ENCODE measurements at places on chromosomes 5 and 9.
A peak's percentile ranks its signal among the peaks of the same experiment; 100 is the strongest.

DNA sequence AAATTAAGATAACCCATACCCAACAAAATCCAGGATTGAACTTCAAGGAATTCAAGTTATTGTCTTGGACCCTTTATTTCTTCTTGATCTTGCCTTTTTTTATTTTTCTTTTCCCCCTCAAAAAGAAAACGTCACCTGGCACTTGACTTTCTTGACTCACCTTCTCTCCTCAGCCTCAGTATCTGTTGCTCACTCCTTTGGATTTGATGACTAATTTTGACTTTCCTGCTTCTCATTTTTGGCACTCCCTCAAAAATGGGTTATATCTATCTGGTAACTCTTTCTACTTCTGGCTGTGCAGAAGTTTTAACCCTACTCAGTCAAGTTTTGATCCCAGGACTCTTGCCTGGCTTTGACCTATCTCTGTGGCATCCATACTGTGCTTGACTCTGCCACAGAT is 66.6 kb upstream of the SPATA31D4 start:
- peak; percentile 80 for DNase-seq

DNA sequence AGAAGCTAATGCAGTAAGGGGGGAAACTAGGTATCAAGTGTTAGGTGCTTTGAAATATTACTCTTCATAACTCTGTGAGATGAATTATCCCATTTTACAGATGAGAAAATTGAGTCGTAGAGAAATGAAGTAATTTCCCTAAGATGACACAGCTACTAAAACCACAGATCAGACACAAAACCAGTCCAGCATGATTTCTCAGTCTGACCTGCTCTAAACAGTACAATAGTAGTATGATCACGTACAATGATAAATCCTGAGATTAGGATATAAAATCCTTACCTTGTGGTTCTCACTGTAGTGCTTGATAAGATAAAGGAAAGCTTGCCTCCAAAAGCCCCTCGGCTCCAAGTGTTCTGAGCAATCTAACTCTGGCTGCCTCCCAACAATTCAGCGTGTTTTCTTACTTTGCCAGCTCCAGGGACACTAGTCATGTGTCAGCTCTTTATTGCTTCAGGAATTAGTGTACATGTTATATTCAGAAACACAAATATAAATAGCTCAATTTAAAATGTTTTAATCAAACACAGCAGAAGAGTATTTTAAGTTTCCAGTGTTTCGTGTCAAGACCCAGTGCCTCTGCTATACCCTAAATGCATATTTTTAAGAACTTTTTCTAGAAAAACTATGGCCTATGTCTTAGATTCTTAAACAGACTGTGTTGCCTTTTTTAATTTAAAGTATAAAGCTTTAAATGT is 243.6 kb downstream of the DENND1A start:
- peak; percentile 44 for DNase-seq

GRCh38 chr9:135288054-135288453 is 191.5 kb upstream of the PPP1R26 start:
- DNase-seq: no peak

- DNase-seq: no peak
Measured at GRCh38 chr5:28831042-28831441, 1792.7 kb upstream of the CDH9 start.

GRCh38 chr5:178538741-178539229 is 51.4 kb downstream of the COL23A1 start:
- no peak for DNase-seq

DNA sequence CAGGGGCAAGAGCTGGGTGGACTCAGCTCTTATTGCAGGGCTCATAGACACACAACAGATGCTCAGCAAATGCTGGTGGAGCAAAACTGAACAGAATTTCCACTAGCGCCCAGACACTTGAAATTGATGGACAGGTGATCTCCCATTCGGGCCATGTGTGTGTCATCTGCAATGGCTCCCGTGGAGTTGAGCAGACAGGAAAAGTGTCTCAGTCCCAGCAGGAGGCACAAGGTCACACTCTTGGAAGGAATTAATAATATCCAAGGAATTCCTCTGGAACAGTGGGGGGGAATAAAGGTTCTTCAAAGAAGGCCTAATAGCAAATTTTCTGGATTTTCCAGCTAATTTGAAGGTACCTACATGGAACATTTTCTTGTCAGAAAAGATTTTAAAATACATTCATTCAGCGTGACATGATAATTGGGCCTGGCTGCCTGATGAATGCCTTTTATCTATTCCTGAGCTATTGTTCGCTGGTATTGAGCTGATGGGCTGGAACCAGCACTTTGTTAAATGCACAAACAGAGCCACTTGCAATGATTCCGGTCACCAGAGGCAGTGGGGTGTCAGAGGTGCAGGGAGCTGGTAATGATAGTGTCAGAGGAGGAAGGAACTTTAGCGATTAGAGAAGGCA is 31.5 kb upstream of the ALDH1B1 start:
- DNase-seq: no peak

DNA sequence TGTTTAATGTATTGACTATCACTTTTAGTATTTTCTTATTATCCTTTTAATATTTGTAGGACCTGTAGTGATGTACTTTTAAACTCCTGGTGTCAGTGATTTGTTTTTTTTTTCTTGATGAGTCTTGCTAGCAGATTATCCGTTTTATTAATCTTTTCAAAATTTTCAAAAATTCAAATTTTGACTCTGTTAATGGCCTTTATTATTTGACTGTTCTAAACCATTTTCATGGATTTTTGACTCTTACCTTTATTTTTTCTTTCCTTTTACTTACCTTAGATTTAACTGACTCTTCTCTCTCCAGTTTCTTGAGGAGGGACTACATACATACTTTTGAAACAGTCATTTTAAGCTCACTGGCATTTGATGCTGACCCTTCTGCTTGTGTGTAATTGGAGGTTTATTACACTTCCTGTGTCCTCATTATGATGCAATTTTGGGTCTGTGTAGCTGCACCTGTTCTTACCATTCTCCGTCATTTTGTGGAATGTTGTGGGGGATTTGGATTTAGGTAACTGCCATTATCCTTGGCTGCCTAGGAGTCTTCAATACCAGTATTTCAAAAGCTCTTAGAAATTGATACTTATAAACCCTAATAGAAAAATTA is 32.0 kb upstream of the EXOC3 start:
- DNase-seq: no peak

- no peak for DNase-seq
Measured at GRCh38 chr5:53368966-53369605, 111.3 kb upstream of the FST start.

- no peak for DNase-seq
Measured at GRCh38 chr5:73856997-73857396, 231.0 kb downstream of the ARHGEF28 start.

- DNase-seq: no peak
Measured at GRCh38 chr5:121029536-121030245, 565.6 kb downstream of the PRR16 start.

DNA sequence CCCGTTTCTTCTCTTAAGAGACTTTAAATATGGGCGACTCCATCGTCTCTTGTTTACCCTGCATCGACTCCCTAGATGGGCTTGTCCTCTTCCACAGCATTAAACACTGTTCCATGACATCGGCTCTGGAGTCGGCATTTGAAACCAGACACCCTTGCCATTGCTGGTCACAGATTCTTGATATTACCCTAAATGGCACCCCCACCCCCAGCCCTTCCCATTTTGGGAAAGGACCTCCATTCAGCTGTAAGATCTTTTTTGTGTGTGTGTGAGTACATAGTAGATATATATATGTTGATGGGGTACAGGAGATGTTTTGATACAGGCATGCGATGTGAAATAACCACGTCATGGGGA is 51.1 kb upstream of the SH3PXD2B start:
- DNase-seq: no peak

GRCh38 chr5:55927861-55928655 is 66.7 kb downstream of the IL6ST start:
- no peak for DNase-seq

GRCh38 chr9:135448663-135449100 is 30.9 kb upstream of the PPP1R26 start:
- DNase-seq: no peak

- DNase-seq: peak; percentile 66
Measured at GRCh38 chr9:135971892-135972291, 10.7 kb upstream of the UBAC1 start.

DNA sequence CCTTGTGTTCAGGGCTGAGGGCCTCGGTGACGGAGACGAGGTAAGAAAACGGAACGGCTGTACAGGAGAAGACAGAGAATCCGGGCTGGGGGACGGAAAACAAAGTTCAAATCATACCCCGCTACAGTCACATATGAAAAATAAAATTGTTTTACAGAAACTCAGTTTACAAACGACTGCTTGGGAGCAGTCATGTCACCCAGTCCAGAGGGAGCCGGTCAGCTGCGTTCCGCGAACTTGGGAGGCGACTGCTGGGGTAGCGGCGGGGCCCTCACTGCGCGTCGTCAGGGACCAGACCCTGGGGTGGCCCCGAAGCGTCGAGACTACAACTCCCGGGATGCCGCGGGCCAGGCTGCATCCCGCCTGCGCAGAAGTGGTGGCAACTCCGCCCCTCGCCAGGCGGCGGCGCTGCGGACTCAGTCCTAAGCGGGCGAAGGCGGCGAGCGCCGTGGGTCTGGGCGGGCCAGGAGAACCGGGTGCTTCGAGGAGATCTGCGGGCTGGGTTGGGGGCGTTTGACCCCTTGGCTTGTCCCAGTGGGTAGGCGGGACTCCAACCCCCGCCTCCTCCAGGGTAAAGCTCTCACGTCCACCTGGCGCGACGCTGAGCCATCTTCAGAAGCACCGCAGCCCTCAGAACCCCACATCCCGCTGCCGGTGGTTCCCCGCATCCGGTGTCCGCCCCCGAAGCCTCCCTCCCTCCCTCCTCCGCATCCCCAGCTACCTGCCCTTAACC is 4.0 kb downstream of the SIT1 start:
- peak; percentile 60 for DNase-seq

DNA sequence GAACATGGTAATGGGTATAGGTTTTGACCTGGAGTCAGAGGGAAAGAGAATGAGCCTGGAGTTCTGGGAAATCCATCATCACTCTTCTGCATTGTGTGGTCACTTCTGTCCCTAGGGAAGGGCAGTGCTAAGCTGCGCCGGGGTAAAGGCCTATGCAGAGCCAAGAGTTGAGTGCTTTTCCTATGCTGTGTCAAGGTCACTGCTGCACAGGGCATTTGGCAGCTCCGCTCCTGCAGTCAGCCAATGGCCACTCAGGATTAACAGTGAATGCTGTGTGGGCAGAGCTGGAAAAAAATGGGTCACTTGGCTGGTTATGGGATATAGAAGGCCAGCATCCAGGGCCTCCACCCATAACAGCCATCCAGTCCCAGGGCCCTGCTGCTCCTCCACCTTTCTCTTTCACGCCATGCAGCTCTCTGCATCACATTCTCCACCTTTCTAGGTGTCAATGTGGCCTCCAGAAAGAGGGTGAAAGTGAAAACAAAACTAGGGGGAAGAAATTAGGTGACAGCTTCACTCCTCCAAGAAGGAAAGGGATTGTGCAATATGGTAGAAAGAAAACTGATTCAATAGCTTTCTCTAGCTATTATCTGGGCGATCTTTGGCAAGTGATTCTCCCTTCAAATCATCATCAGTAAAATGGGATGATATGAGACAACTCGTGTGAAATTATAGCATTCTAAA is 279.3 kb upstream of the ANKRD55 start:
- DNase-seq: no peak

DNA sequence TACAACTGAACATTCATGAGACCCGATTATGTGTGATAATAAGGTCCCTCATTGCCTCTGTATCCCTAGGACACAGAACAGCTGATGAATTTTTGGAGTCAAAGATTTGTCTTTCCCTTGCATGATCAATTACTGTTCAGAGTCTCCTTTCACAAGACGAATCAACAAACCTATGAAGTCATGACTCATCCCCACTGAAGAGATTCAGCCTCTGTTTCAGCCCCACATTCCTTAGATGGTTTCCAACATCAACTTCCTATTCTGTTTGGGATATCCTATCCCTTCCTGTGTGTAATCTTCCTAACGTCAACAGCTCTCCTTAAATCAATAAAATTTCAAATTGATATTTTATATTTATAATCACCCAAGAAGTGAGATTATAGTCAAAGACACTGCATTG is 199.0 kb downstream of the DNAH5 start:
- peak; percentile 50 for DNase-seq

DNA sequence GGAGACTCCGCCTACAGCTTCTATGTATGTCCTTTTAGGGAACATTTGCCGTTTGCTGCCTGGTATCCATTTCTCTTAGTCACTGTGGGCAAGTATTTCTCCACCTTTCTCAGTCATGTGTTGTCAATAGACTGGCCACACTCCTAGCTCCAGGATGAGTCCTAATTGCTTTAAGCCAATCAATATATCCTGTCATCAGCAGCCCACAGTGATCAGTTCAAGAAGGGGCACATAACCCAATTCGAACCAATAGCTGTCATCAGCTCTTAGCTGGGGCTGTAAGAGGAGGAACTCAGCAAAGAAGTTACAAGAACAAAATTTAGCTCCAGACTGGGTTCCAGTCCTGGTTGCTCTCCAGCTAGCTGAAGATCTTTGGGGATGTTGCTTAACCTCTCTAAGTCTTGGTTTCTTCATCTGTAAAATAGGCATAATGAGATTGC is 70.7 kb upstream of the MAN2A1 start:
- DNase-seq: peak; percentile 30

DNA sequence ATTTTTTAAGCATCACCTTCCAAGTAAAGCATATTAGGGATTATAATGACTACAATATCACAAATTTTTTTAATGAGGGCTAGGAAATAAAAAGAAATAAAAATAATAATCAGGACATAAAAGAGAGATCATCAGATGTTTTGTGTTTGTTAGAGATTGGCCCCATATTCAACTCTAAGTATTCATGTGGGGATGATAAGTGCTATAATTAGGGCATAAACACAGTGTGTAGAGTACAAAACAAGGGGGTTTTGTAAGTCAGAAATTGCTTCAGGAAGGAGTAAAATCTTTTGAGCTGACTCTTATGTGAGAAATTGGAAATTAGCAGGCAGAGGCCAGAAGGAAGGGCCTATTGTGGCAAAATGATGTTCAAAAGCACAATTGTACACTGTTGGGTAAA is 127.3 kb downstream of the STARD4 start:
- DNase-seq: no peak

- no peak for DNase-seq
Measured at GRCh38 chr5:138539791-138540190, 3.2 kb downstream of the ETF1 start.

DNA sequence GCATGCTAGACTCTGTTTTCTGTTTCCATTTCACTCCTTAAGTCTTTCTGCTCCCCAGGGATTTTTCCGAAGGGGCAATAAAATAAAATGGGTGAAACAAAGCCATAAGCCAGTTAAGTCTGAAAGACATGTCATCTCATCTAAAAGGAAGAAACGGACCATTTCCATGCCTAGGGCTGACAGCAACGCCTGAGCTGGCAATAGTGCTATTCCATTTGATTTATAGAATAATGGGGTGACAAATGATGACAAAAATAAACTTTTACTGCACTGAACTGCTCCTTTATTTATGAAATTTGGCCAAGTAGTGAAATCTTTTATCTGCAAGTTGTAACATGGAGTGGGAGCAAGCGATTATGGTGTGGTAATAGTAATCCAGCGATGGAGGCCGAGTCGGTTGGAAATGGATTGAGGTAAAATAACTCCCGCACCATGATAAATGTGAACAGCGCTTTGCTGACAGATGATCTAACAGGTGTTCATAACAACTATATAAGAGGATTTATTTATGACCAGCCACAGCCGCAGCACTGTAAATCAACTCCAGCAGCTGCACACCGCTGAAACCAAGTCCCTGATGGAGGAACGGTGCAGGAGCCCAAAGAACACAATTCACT is 219.8 kb upstream of the TBCA start:
- no peak for DNase-seq

All from foreskin keratinocyte (primary cell).